ENCODE measurements at places on chromosomes 7 and 10. TPM values are rescaled to one million over a fixed set of nuclear protein-coding genes. Genes with fewer than 3 reads are reported as not detected.

OTUD1 gene
- total RNA-seq, result 5.5 TPM

GPR15LG gene
- total RNA-seq, result not detected

HOXA4 gene
- not detected for total RNA-seq

ZNF12 gene
- 21.1 TPM for total RNA-seq

PRKCQ gene
- 1.9 TPM for total RNA-seq

- H3K27ac ChIP-seq, result no peak overlapping the region
- H3K27me3 ChIP-seq, result no peaks in the 10 kb centered on the region
- peaks cover 2% of the 10 kb centered on the region for H3K36me3 ChIP-seq
Measured at GRCh38 chr10:70679498-70679897, 7.2 kb downstream of the ADAMTS14 start.

GRCh38 chr7:135685306-135686084, 23.2 kb downstream of the STMP1 start:
- H3K27ac ChIP-seq, result no peak overlapping the region
- peak; percentile 31 for DNase-seq
- no peak overlapping the region for H3K4me3 ChIP-seq
- H3K4me1 ChIP-seq, result peaks cover 26% of the 10 kb centered on the region

DNA sequence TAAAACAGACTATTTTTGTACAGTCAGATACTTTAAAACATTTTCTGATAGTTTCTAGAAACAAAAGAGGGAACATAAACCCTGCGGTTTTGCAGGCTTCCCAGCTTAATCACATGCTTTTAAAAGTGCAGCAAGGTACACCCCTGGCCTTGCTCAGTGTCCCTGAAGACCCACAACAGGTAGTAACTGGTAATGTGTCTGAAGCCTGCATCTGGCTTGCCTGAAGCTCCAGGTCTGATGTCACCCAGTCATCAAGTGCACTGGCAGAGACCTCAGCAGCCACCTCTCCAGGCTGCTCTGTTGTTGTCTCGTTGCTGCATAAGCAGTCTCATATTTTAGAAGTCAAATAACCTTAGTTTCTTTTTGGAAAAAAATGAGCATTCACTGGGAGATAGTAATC, 376.1 kb upstream of the MTPN start:
- no peaks in the 10 kb centered on the region for H3K4me1 ChIP-seq
- DNase-seq, result no peak
- H3K4me3 ChIP-seq, result no peak overlapping the region
- no peak overlapping the region for H3K27ac ChIP-seq

DNA sequence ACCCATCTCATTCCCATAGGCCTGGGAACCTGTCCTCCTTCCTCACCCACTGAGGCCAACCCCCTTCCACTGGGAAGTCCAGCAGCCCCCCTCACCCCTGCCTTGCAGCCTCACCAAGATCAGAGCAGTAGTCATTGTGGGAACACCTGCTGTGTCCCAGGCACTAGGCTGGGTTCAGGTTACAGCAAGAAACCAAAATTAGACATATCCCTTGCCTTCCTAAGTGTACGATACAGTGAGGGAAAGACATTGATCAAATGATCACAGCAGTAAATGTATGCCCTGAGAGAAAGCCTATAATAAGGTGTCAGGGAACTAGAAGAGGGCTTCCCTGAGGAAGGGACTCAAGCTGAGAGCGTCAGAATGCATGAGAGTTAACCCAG, 17.0 kb upstream of the C10orf105 start:
- H3K27ac ChIP-seq, result no peak overlapping the region
- H3K4me1 ChIP-seq, result no peaks in the 10 kb centered on the region
- no peak for DNase-seq
- no peak overlapping the region for H3K4me3 ChIP-seq

GRCh38 chr7:113915956-113916355, 2.9 kb downstream of the PPP1R3A start:
- no peak overlapping the region for H3K27ac ChIP-seq
- H3K27me3 ChIP-seq, result no peaks in the 10 kb centered on the region
- no peaks in the 10 kb centered on the region for H3K36me3 ChIP-seq
- H3K4me3 ChIP-seq, result no peak overlapping the region
- no peaks in the 10 kb centered on the region for H3K4me1 ChIP-seq

GRCh38 chr10:30637881-30638467, 8.4 kb upstream of the LYZL2 start:
- DNase-seq, result peak; percentile 90
- peaks cover under 1% of the 10 kb centered on the region for H3K27me3 ChIP-seq
- no peak overlapping the region for H3K4me3 ChIP-seq
- H3K4me1 ChIP-seq, result peaks cover 6% of the 10 kb centered on the region
- H3K27ac ChIP-seq, result no peak overlapping the region

GRCh38 chr7:6165521-6166320, 106.7 kb downstream of the CYTH3 start:
- H3K4me3 ChIP-seq, result no peak overlapping the region
- H3K27ac ChIP-seq, result no peak overlapping the region

- no peaks in the 10 kb centered on the region for H3K27me3 ChIP-seq
- H3K4me3 ChIP-seq, result no peak overlapping the region
Measured at GRCh38 chr10:132803416-132804210, 17.7 kb upstream of the NKX6-2 start.

DNA sequence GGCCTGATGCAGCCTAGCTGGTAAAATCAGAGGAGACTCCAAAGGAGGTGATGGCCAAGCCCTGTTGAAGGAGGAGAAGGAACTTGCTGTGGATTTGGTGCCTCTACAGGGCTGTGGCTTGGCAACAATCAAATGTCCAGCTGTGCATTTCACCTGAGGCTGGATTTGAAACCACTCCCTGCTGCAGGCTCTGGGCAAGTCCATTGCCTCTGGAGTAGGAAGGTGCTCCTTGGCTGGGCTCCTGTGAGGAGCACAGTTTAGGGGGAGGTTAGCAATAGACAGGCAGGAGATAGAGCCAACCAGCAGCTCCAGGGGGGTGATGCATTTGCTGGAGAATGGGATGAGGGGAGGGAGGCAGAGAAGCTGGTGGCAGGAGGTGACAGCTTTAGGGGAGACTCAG, 26.5 kb downstream of the CDH23 start:
- H3K36me3 ChIP-seq, result no peaks in the 10 kb centered on the region
- no peak overlapping the region for H3K27ac ChIP-seq
- H3K4me3 ChIP-seq, result no peak overlapping the region
- H3K4me1 ChIP-seq, result no peaks in the 10 kb centered on the region
- H3K27me3 ChIP-seq, result peaks cover 11% of the 10 kb centered on the region
- no peak for DNase-seq

DNA sequence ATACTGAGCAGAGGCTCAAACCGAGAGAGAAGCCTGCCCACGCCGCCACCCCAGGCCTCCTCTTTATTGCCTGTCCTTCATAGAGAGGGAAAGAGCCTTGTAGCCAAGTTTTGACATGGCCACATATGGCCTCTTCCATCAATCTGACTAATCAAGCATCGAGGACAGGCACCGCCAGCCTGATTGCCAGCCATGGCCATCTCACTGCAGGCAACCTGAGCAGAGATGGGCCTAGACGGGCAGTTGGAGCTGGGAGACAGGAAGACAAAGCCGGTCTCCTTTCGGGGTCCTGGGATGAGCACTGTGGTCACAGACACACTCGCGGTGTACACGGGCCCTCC, 67.2 kb downstream of the EBF3 start:
- no peak for DNase-seq
- H3K4me1 ChIP-seq, result no peaks in the 10 kb centered on the region
- no peak overlapping the region for H3K27ac ChIP-seq
- H3K27me3 ChIP-seq, result peaks cover 11% of the 10 kb centered on the region

DNA sequence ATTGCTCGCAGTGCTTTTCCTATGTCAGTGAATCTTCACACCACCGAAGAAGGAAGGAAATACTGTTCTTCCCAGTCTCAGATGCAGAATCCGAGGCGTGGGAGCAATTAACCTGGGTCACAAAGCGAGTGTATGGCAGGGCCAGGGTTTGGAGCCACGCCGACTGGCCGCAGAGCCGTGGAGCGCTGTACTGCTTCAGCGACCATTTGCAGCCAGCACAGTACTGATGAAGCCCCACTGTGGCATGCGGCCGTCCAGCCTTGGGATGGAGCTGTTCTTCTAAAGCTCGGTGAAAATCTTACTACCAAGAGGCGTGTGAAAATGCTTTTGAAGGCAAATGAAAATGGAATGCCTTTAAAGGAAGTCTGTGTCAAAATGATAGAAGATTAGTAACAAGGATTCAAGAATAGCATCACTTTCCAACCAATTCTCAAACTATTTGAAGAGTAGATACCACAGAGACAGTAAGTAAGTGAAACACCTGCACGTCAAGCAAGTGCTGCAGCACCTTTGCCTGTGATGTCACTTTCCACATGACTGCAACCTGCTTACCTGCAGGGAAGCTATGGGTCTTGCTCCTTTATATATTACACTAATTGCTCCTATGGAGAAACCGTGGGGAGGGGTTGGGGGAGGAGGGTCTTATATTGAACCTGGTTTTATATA, 4.9 kb downstream of the PPP2R2D start:
- H3K27ac ChIP-seq, result no peak overlapping the region
- no peaks in the 10 kb centered on the region for H3K27me3 ChIP-seq
- no peak for DNase-seq
- peaks cover 15% of the 10 kb centered on the region for H3K4me1 ChIP-seq
- H3K4me3 ChIP-seq, result no peak overlapping the region
- H3K36me3 ChIP-seq, result peaks cover 9% of the 10 kb centered on the region

DNA sequence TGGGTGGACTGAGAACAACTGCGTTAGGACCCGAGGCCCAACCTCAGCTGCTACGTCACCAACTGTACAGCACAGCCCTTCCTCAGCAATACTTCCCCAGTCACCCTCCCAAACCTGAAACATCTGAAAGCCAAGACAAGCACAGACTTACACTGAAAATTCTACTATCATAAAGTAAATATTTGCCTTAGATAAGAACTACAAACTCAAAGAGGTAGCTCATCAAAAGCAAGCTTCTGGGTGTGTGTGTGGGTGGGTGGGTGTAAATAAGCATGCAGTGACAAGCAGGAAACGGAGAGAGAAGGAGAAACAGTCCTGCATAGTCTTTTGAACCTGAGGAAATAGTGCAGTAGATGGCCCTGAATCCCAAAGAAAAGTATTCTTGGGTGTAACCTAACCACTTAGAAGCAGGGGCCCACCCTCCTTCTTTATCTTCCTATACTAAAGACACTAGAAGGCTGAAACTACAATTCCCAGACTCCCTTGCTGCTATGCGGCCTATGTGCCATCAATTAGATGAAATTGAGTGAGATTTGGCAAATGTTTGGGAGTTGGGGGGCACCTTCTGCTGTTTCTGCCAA, 18.7 kb downstream of the SLC25A13 start:
- peaks cover 18% of the 10 kb centered on the region for H3K4me1 ChIP-seq
- H3K27me3 ChIP-seq, result no peaks in the 10 kb centered on the region
- DNase-seq, result peak; percentile 89
- peak overlapping the region; percentile 59 for H3K27ac ChIP-seq
- H3K36me3 ChIP-seq, result no peaks in the 10 kb centered on the region
- no peak overlapping the region for H3K4me3 ChIP-seq
